Activated CD4-positive, alpha-beta T cell treated with anti-CD3 and anti-CD28 coated beads for 48 hours (primary cell): ENCODE measurements at places on chromosomes 16 and 17.
A peak's percentile ranks its signal among the peaks of the same experiment; 100 is the strongest.

- no peak for DNase-seq
Measured at GRCh38 chr16:30004811-30005242, 6.0 kb downstream of the DOC2A start.

DNA sequence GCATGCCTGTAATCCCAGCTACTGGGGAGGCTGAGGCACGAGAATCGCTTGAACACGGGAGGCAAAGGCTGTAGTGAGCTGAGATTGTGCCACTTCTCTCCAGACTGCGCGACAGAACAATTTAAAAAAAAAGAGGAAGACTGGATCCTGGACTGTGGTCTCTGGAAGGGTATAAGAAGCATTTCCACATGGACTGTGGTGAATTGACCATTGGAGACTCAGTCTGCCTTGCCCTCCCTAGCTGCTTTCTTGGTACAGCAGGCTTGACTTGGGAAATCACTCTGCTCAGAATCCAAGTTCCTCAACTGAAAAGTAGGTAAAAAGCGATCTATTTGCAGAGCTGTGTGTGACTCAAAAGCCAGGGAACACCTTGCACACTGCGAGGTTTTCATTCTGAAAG is 1.0 kb upstream of the MGRN1 start:
- no peak for DNase-seq

GRCh38 chr16:71648162-71648561 is 22.2 kb downstream of the MARVELD3 start:
- DNase-seq, result no peak

- no peak for DNase-seq
Measured at GRCh38 chr17:49012769-49013255, 15.6 kb downstream of the IGF2BP1 start.

DNA sequence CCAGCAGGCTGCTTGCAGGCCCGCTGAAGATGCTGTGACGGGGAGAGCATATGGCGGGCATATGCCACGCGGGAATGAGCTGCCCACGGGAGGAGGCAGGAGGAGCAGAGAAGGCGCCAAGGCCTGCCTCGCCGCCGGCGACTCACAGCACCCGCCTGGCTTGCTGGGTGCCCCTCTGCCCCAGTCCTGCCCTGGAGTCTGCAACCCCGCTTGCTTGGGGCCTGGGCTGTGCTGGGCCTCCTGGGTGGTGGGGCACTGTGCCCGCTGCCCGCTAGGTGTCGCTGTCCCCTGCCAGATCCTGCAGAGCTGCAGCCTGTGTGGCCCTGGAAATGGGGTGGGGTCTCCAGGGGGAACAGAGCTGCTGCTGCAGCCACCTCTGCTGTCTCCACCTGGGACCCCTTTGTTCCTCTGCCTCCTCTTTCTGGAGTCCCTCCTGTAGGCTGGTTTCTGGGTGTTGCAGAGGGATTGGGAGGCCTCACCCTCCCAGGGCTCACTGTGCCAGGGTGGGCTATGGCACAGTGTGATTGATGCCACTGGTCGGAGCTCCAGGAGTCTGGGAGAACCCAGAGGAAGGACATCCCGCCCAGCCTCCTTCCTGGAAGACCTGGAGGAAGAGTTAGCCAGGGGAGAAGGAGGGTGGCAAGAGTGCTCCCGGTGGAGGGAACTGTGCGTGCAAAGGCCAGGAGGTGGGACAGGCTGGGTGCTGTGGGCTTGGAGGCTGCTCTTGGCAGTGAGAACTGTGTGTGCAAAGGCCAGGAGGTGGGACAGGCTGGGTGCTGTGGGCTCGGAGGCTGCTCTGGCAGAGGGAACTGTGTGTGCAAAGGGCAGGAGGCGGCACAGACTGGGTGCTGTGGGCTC is 141.0 kb upstream of the CIBAR2 start:
- DNase-seq, result peak; percentile 77

GRCh38 chr17:41806685-41807445 is 4.9 kb downstream of the P3H4 start:
- no peak for DNase-seq

- DNase-seq, result no peak
Measured at GRCh38 chr16:52727441-52727840, 180.5 kb upstream of the TOX3 start.

DNA sequence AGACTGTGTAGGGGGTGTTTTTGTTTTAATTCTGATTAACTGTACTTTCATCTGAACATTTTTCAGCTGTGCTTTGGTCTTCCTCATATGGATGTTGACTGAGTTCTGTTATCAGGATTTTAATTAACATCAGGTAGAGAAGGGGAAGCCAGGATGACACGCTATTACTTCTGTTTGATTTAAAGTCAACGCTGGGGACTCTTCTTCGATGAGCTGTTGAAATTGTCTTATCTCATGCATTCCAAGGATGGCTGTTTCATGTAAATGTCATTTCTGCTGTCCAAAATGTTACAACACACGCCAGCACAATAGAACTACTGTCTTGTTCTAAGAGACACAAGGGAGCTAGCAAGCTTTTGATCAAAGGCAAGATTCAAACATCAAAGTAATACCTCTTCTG is 263.3 kb upstream of the CDH5 start:
- no peak for DNase-seq

DNA sequence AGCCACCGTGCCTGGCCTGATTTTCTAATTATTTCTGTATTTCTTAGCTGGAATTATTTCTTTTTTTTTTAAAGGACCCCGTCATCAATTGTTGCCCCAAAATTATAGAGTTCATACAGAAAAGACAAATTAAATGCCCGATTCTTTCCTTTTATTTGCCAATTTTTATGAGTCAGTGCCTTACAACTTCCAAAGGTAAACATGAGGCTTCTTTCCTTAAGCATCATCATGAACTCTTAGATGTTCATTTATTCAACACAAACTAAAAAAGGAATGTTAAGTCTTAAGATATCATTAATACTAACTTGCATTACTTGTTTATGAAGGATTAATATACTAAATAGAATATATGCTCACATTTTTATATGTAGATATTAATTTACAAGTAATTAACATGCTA is 7.2 kb upstream of the ARHGDIA start:
- DNase-seq, result no peak

GRCh38 chr16:7394720-7395336 is 62.2 kb downstream of the RBFOX1 start:
- no peak for DNase-seq

DNA sequence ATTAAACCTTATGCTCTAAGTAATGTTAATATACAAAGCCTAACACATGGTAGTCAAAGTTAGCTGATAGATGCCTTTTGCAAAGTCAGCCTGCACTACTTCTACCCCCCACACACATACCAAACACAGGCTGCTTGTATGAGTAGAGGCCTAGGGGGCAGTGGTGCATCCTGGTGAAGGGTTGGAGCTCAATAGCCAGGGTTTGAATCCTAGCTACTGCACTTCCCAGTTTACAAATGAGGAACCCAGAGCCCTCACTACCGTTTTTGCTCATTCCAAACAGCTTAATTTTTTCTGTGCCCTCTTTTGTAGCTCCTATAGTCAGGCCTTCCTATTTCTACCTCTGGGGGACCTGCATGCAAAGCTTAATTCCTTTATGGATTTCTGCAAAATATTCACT is 18.9 kb upstream of the HYDIN start:
- no peak for DNase-seq

- DNase-seq, result peak; percentile 15
Measured at GRCh38 chr17:66420961-66421371, 118.6 kb downstream of the PRKCA start.

- no peak for DNase-seq
Measured at GRCh38 chr17:4267402-4267801, 3.6 kb upstream of the ANKFY1 start.
